Tracheal epithelial cell (primary cell): ENCODE measurements at places on chromosomes 3 and 15. TPM values are rescaled to one million over a fixed set of nuclear protein-coding genes. Genes with fewer than 3 reads are reported as not detected.

The ARGFX gene
- not detected in 2 replicates for total RNA-seq

The PIF1 gene
- 0.21 and 0.72 TPM in 2 replicates for total RNA-seq

The TP63 gene
- total RNA-seq: 73.3 and 129 TPM in 2 replicates

The P2RY13 gene
- not detected in 2 replicates for total RNA-seq

The SLC9C1 gene
- total RNA-seq: under 0.01 and 0.43 TPM in 2 replicates

The RFX7 gene
- 2.9 and 6.8 TPM in 2 replicates for total RNA-seq

The CPEB1 gene
- under 0.01 TPM in 1 of 2 replicates, not detected in the other for total RNA-seq

The NAALADL2 gene
- 0.21 and 2.2 TPM in 2 replicates for total RNA-seq

The LRRK1 gene
- 6.2 and 9.2 TPM in 2 replicates for total RNA-seq

The XIRP1 gene
- total RNA-seq: under 0.01 TPM in 1 of 2 replicates, not detected in the other

The RHOV gene
- total RNA-seq: 11.7 and 17.8 TPM in 2 replicates

The GPR156 gene
- total RNA-seq: 0.48 TPM in 1 of 2 replicates, not detected in the other

The IP6K2 gene
- total RNA-seq: 39.8 and 39.9 TPM in 2 replicates

The NUP210 gene
- 0.21 and 2.9 TPM in 2 replicates for total RNA-seq

The IL5RA gene
- total RNA-seq: not detected in 2 replicates

The QTRT2 gene
- 17.3 and 18.1 TPM in 2 replicates for total RNA-seq

The ADAMTS7 gene
- total RNA-seq: 0.85 and 2.4 TPM in 2 replicates

The SERINC4 gene
- total RNA-seq: not detected in 2 replicates

The HRH1 gene
- 3.6 and 8.9 TPM in 2 replicates for total RNA-seq

The C2CD4A gene
- 0.21 and 0.48 TPM in 2 replicates for total RNA-seq

The GPR160 gene
- total RNA-seq: 1.5 and 6.3 TPM in 2 replicates

The MBNL1 gene
- 84.2 and 116 TPM in 2 replicates for total RNA-seq

The ZMYND10 gene
- total RNA-seq: 0.24 and 1.9 TPM in 2 replicates

The CMTM7 gene
- 8.0 and 10.7 TPM in 2 replicates for total RNA-seq

The UACA gene
- 11.3 and 17.6 TPM in 2 replicates for total RNA-seq

The FXR1 gene
- total RNA-seq: 89.6 and 89.9 TPM in 2 replicates

The SLC51B gene
- not detected in 2 replicates for total RNA-seq

The TMEM40 gene
- total RNA-seq: 18.8 and 21.4 TPM in 2 replicates

The CISH gene
- 1.3 and 1.7 TPM in 2 replicates for total RNA-seq

The PLAAT1 gene
- 0.85 and 1.2 TPM in 2 replicates for total RNA-seq

The CFAP100 gene
- total RNA-seq: not detected in 2 replicates

The TMEM212 gene
- total RNA-seq: not detected in 2 replicates

The PHLDB2 gene
- 43.7 and 93.7 TPM in 2 replicates for total RNA-seq

The CTDSPL gene
- total RNA-seq: 61.4 and 162 TPM in 2 replicates

The SLC28A2 gene
- total RNA-seq: not detected in 2 replicates

The RTP1 gene
- total RNA-seq: not detected in 2 replicates

The PLSCR5 gene
- not detected in 2 replicates for total RNA-seq

The SST gene
- not detected in 2 replicates for total RNA-seq

The CHL1 gene
- total RNA-seq: under 0.01 and 2.1 TPM in 2 replicates

The LMAN1L gene
- total RNA-seq: 0.21 TPM in 1 of 2 replicates, not detected in the other

The ZIC1 gene
- total RNA-seq: not detected in 2 replicates

The PCLAF gene
- 3.1 and 11.7 TPM in 2 replicates for total RNA-seq

The LYZL4 gene
- total RNA-seq: not detected in 2 replicates

The DPH6 gene
- total RNA-seq: 8.4 and 15.3 TPM in 2 replicates

The EXD1 gene
- total RNA-seq: 0.21 and 0.72 TPM in 2 replicates

The KLHL6 gene
- total RNA-seq: not detected in 2 replicates

The SLC4A7 gene
- total RNA-seq: 81.6 and 92.8 TPM in 2 replicates

The C3orf80 gene
- total RNA-seq: under 0.01 TPM in 1 of 2 replicates, not detected in the other
